ENCODE measurements at places on chromosomes 7 and 10. TPM values are rescaled to one million over a fixed set of nuclear protein-coding genes. Genes with fewer than 3 reads are reported as not detected.
A peak's percentile ranks its signal among the peaks of the same experiment; 100 is the strongest.

DNA sequence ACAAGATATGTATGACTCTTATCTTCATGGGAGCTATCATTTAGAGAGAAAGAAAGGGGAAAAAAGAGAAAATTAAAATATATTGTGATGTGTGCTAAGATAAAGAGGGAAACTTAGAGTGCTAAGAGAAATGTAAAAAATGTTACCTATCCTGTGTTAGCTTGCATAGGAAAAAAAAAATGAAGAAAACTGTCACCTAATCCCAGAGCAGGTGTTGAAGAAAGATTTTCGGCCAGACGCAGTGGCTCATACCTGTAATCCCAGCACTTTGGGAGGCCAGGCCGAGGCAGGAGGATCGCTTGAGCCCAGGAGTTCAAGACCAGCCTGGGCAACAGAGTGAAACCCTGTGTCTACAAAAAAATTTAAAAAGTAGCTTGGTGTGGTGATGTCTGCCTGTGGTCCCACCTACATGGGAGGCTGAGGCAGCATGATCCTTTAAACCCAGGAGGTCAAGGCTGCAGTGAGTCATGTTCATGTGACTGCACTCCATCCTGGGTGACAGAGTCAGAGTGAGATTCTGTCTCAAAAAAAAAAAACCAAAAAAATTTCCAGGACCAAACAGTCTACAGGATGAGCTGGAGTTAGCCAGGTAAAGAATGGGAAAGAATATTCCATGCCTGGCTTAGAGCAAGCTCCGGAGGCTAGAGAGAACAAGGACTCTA lies 2.4 kb upstream of the MKLN1 start:
- peak; percentile 59 for DNase-seq

The ZNF3 gene
- total RNA-seq, result 14.0 TPM

- DNase-seq, result no peak
Observed at GRCh38 chr10:43316988-43317387, 50.1 kb upstream of the RASGEF1A start.

The MNX1 gene
- total RNA-seq, result not detected

The GIMAP8 gene
- total RNA-seq, result 9.1 TPM

GRCh38 chr7:117149692-117150091 lies 173.2 kb downstream of the WNT2 start:
- no peak for DNase-seq

GRCh38 chr10:119139464-119140067 lies 25.9 kb downstream of the SFXN4 start:
- peak; percentile 73 for DNase-seq

The ZNF117 gene
- total RNA-seq, result 1.8 TPM

DNA sequence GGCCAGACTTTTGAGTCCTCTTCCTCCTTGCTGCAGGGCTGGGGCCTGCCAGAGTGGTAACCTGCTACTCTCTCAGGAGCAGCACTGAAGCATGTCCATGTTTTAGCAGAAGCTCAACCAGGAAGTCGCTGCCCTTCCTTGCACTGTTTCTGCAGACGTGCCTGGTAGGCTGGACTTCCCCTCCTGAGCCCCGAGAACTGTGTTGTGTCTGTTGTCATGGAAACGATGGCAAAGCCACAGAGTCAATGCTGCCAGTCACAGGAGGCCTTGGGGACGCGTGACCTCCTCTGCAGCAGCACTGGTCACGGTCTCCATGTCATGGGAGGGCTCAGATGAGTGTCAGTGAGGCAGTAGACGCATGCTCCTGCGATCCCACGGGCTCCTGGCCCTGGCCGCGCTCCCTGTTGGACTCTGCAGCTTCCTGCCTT lies 145.5 kb downstream of the FANK1 start:
- peak; percentile 84 for DNase-seq

Data from activated naive CD4-positive, alpha-beta T cell treated with anti-CD3 and anti-CD28 coated beads for 36 hours (primary cell).